ENCODE measurements at places on chromosomes 7 and 10. TPM values are rescaled to one million over a fixed set of nuclear protein-coding genes. Genes with fewer than 3 reads are reported as not detected.

GRCh38 chr10:95236068-95236903 lies 42.2 kb downstream of the ACSM6 start:
- H3K36me3 ChIP-seq = peaks cover 80% of the 10 kb centered on the region
- H3K27ac ChIP-seq = no peak overlapping the region
- DNase-seq = no peak
- H3K4me3 ChIP-seq = no peak overlapping the region

CLRN3 gene
- not detected for total RNA-seq

DNA sequence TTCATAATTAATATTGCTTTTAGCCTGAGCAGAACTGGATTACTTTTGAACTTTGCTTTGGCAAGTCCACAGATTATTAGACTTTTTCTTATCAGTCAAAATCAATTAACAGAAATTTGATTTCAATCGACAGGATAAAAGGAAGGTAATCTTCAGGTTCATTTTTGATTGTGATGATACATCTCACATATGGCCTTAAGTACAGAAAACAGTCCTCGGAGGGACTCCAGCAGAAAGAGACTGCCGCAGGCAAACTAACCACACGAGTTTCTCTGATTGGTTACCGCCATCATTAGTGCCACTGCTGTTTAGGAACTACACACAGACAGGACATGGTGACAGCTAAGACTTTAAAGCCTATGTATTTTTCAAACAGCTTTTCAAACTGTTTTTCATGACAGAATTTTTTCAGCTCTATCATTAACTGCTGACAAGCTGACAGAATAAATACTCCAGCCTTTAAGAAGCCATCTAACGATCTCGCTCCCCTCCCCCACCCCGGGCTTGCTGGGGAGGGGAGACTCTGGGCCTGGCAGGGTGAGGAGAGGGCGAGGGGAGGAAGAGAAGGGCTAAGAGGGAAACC lies 668.2 kb downstream of the KCNMA1 start:
- H3K4me3 ChIP-seq = no peak overlapping the region
- H3K27me3 ChIP-seq = no peaks in the 10 kb centered on the region
- no peaks in the 10 kb centered on the region for H3K36me3 ChIP-seq
- DNase-seq = no peak
- no peak overlapping the region for H3K27ac ChIP-seq

GRCh38 chr7:129845178-129845971 lies 107.4 kb downstream of the UBE2H start:
- peaks cover 37% of the 10 kb centered on the region for H3K4me1 ChIP-seq
- DNase-seq = no peak
- H3K27ac ChIP-seq = no peak overlapping the region
- H3K4me3 ChIP-seq = no peak overlapping the region

- H3K4me3 ChIP-seq = no peak overlapping the region
- H3K27ac ChIP-seq = no peak overlapping the region
- H3K4me1 ChIP-seq = no peaks in the 10 kb centered on the region
These were observed 14.5 kb downstream of the LOXL4 start for GRCh38 chr10:98253499-98253898.

GRCh38 chr10:11810313-11810766 lies 12.8 kb upstream of the PROSER2 start:
- peak; percentile 26 for DNase-seq
- H3K27ac ChIP-seq = no peak overlapping the region
- no peaks in the 10 kb centered on the region for H3K27me3 ChIP-seq
- peaks cover 3% of the 10 kb centered on the region for H3K4me1 ChIP-seq

ADARB2 gene
- total RNA-seq = 0.80 TPM

- DNase-seq = no peak
- H3K27me3 ChIP-seq = no peaks in the 10 kb centered on the region
- H3K4me1 ChIP-seq = no peaks in the 10 kb centered on the region
- H3K36me3 ChIP-seq = no peaks in the 10 kb centered on the region
- H3K4me3 ChIP-seq = no peak overlapping the region
- H3K27ac ChIP-seq = no peak overlapping the region
These were observed 57.6 kb upstream of the PDZD8 start for GRCh38 chr10:117432866-117433265.

- no peaks in the 10 kb centered on the region for H3K36me3 ChIP-seq
- no peaks in the 10 kb centered on the region for H3K4me1 ChIP-seq
- DNase-seq = no peak
- peaks cover 7% of the 10 kb centered on the region for H3K27me3 ChIP-seq
These were observed 355.3 kb upstream of the NPVF start for GRCh38 chr7:25583621-25584020.

DNA sequence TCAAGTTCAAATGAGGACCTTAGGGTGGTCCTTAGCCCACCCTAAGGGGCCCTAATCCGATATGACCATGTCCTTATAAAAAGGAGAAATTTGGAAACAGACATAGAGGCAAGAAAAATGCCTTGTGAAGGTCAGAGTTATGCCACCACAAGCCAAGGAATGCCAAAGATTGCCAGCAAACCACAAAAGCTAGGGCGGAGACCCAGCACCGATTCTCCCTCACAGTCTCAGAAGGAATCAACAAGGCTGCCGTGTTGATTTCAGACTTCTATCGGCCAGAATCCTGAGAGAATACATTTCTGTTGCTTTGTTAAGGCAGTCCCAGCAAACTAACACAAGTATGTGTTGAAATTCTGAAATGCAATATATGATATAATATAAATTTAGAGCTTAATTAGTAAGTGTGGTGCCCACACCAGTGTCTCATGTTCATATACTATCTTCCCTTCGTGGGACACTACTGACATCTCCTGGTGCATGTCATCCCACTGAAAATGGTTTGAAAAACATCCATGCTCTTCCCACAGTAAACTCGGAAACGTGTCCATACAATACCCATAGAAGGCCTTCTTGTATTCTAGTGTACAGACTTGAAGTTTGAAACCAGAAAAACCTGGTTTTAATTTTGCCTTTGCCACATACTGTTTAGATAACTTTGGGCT lies 349.0 kb downstream of the TNS3 start:
- no peak for DNase-seq
- no peak overlapping the region for H3K27ac ChIP-seq
- H3K27me3 ChIP-seq = no peaks in the 10 kb centered on the region

DNA sequence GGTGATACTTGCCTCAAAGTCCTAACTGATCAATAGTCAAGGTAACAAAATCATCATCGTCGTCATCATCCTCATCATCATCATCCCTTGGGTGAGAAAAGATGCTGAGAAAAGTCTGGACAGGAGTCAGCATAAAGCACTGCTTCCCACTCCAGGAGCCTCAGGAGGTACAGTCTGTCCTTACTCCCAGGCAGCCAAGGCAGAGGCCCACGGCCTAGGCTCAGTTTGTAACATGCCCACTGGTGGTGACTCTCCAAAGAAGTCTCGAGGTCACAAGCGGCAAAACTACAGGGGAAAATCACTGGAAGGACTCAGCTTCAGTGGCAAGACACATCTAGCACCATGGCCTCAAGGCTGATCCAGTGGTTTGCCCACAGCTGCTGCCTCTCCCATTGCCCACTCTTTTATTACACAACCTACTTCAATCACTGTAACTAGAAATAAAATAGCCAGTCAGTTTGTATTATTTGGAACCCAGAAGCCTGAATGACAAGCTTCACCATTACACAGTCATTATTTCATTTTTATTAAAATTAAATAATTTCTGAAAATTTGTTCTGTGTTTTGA lies 150.4 kb downstream of the SRPK2 start:
- H3K4me3 ChIP-seq = no peak overlapping the region
- no peak overlapping the region for H3K27ac ChIP-seq
- H3K36me3 ChIP-seq = no peaks in the 10 kb centered on the region
- no peaks in the 10 kb centered on the region for H3K27me3 ChIP-seq
- no peak for DNase-seq
- peaks cover 9% of the 10 kb centered on the region for H3K4me1 ChIP-seq

DNA sequence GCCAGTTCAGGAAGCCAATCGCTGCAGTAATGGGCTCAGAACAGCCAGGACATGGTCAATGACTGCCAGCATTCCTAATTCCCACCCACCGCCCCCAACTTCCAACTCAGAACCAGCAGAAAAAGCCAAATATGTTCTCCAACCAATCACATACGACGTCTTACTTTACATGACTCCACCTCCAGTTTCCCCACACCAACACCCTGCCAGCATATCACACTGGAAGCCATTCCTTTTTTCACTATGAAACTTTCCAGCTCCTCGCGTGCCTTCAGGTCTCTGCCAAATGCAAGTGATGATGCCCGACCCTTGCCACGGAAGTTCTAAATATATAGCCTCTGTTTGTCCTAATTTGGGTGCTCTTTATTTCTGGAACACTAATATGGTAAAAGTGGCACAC lies 12.5 kb downstream of the NPS start:
- DNase-seq = no peak
- peaks cover 5% of the 10 kb centered on the region for H3K27me3 ChIP-seq
- no peak overlapping the region for H3K27ac ChIP-seq
- H3K36me3 ChIP-seq = no peaks in the 10 kb centered on the region

- peak overlapping the region; percentile 86 for H3K27ac ChIP-seq
- no peaks in the 10 kb centered on the region for H3K36me3 ChIP-seq
- peaks cover 72% of the 10 kb centered on the region for H3K4me1 ChIP-seq
- peak overlapping the region; percentile 54 for H3K4me3 ChIP-seq
These were observed 3.5 kb downstream of the SHH start for GRCh38 chr7:155808549-155809331.

- no peak for DNase-seq
- peaks cover 6% of the 10 kb centered on the region for H3K36me3 ChIP-seq
- H3K27ac ChIP-seq = no peak overlapping the region
- no peak overlapping the region for H3K4me3 ChIP-seq
- peaks cover 27% of the 10 kb centered on the region for H3K4me1 ChIP-seq
These were observed 2.8 kb downstream of the ZNF248 start for GRCh38 chr10:37854626-37855025.

PAX2 gene
- total RNA-seq = not detected

MAGI2 gene
- 15.3 TPM for total RNA-seq

FRAT2 gene
- 27.5 TPM for total RNA-seq

STAG3 gene
- 4.1 TPM for total RNA-seq

NEUROG3 gene
- total RNA-seq = not detected

- H3K4me1 ChIP-seq = no peaks in the 10 kb centered on the region
- peaks cover 39% of the 10 kb centered on the region for H3K27me3 ChIP-seq
- no peak overlapping the region for H3K27ac ChIP-seq
- no peaks in the 10 kb centered on the region for H3K36me3 ChIP-seq
These were observed 24.8 kb upstream of the MNX1 start for GRCh38 chr7:157035302-157035701.

SPDYE5 gene
- not detected for total RNA-seq

GRCh38 chr10:73628405-73628804 lies 12.9 kb downstream of the MYOZ1 start:
- H3K27me3 ChIP-seq = no peaks in the 10 kb centered on the region
- no peak overlapping the region for H3K27ac ChIP-seq
- no peak overlapping the region for H3K4me3 ChIP-seq
- no peak for DNase-seq
- no peaks in the 10 kb centered on the region for H3K36me3 ChIP-seq
- peaks cover 15% of the 10 kb centered on the region for H3K4me1 ChIP-seq

GRCh38 chr10:20970044-20970443 lies 72.9 kb upstream of the NEBL start:
- H3K4me1 ChIP-seq = no peaks in the 10 kb centered on the region
- H3K4me3 ChIP-seq = no peak overlapping the region
- H3K27ac ChIP-seq = no peak overlapping the region
- H3K27me3 ChIP-seq = no peaks in the 10 kb centered on the region
- H3K36me3 ChIP-seq = no peaks in the 10 kb centered on the region

CPVL gene
- 49.4 TPM for total RNA-seq

LAMB1 gene
- total RNA-seq = 104 TPM
